ENCODE measurements at places on chromosomes 16 and 17.
A peak's percentile ranks its signal among the peaks of the same experiment; 100 is the strongest.

DNA sequence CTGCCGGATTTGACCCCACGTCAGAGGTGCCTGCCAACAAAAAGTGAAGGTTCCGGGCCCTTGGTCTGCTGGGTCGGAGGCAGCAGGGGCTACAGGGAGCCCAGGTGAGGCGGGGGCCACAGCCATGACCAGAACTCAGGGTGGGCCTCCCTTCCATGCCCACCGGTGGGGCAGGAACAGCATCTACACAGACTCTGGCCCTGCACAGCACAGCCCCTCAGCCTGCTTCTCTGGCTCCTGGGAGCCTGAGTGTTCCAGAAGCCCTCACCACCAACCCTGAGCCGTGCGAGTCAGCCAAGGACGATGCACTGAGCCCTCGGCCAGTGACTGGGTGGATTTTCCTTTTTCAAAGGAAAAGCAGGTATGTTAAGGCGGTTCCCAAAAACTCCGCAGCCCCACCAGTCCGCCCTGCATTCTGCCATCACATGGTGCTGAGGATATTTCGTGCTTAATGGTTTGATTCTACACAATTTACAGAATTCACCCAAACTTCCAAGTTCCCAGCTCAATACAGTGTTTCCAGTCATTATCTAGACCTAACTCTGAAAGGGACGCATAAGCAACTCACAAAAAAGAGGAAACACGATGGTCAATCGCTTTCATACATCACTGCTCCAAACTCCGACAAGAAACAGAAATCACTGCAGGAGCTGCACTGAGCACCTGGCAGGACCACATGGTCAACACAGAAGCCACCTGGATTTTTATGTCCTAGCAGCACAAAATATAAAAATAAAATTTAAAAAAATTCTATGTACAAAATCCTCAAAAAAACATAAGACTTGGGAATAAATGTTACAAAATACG lies 19.4 kb upstream of the C16orf95 start:
- no peak for DNase-seq

DNA sequence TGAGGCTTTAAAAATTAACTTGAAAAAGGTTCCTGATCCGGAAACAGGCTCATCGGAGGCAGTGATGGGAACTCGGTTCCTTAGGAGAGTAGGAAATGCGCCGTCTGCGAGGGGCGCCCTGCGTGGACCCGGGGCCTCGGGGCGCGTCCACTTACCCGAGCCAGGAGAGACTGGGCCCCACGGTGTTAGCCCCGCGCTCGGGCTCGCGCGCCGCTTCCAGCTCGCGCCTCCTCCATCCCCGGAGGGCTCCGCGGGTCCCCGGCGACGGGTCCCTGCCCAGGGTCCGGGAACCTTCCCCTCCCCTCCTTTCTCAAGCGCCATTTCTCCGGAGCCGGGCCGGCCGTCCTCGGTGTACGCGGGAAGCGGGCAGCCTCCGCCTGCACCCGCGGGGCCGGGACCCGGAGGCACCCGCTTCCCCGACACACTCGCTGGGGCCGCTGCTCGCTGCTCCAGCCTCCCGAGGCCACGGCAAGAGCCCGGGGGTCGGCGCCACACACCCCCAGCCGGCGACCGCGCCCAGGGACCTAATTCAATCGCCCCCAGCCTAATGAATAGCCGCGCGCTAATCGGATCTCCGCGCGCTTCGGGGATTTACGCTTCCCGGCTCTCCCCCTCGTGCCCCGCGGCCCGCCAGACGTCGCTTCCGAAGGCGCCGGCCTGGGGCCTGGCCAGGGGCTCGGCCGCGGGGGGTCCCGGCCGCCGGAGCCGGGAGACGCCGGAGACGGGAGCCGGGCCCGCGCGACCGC lies 2.2 kb upstream of the BAHCC1 start:
- no peak for DNase-seq

DNA sequence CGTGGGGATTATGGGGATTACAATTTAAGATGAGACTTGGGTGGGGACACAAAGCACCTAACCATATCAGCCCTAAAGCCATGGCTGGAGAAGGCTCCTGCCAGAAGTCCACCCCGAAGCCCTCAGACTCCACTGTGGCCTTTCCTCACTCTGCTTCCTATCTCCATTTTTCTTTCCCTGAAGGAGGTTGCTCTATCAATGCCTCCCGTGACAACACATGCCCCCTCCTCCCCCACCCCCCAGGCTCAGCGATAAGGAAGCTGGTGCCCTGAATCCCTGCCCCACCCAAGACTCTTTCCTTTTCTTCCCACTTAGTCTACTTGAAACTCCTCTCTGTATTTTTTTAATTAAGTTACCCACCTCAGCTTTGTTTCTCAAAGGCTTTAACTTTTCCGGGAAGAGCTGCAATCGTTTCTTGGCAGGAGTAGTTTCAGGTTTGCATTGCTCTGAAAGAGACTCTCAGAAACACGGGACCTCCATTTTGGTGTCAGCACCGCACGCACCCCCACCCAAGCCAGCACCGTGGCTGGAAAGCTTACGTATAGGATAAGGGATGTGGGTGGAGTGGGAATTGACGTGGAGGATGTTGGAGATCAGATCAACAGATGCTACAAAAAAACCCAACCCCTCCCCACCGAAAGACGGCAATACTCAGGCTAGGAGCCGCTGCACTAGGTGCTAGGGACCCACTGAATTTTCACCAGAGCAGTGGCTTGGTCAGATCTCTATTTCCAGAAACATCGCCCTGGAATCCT lies 15.2 kb upstream of the CA4 start:
- peak; percentile 14 for DNase-seq

GRCh38 chr16:85058909-85059308 lies 31.3 kb downstream of the KIAA0513 start:
- DNase-seq, result no peak

- no peak for DNase-seq
These were observed 19.6 kb downstream of the MGAT5B start for GRCh38 chr17:76887802-76888201.

- DNase-seq, result no peak
These were observed 22.7 kb downstream of the PLEKHG4 start for GRCh38 chr16:67302076-67302475.

- DNase-seq, result no peak
These were observed 27.5 kb downstream of the TMC7 start for GRCh38 chr16:19011169-19011731.

GRCh38 chr17:71383091-71383490 lies 737.7 kb upstream of the SOX9 start:
- peak; percentile 9 for DNase-seq

DNA sequence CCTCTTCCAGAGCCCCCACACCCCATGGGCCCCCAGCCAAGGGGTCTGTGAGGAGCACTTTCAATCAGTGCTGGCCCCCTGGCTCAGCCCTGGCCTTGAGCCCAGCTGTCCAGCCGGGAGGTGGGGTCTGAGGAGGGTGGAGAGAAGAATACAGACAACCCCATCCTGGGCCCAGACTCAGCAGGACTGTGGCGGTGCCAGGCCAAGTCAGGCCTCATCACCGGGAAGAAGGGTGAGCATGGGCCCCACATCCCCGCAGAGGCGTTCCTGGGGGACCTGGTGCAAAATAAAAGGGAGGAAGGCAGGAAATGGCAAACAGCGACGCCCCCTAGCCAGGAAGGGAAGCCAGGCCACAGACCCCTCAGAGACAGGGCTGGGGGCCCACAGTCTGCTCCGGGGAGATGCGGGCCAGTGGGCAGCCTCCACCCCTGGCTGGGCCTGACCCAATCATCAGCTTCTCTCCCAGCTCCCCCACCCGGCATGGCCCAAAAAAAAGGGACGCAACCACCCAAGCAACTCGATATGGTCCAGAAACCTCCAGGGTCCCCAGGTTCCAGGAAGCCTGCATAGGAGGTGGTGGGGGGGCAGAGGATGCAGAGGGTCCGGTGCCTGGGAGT lies 20.6 kb downstream of the ZNF423 start:
- no peak for DNase-seq

GRCh38 chr17:44549686-44550085 lies 7.6 kb upstream of the FZD2 start:
- DNase-seq, result no peak

DNA sequence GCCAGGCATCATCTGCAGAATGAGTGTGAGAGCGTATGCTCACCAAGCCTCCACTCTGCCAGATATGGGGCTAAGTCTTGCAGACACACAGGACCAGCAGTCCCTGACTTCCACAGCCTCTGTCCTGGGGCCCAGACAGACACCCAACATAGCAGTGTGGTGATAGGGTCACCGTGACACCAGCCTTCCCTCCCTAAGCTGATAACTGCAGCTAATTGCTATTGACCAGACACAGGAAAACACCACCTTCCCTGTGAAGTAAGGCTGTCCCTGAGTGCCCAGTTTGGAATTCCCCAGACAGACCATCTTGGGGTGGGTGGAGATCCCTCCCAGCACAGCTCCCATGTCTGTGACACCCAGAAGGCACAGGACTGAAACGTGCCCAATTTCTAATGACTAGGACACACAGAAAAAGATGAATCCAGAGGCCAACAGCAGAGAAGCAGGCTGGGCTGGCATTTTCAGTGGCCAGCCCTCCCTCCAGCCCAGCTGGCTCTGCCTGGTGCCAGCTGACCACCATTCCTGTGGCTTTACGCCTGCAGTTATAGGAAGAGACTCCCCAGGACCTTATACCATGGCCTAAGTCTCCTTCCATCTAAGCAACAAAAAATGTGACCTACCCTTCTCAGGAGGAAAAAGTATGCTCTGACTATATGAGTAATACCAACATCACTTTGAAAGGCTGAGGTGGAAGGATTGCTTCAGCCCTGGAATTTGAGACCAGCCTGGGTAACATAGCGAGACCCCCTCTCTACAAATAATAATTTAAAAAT lies 30.3 kb downstream of the ATPAF2 start:
- DNase-seq, result no peak

DNA sequence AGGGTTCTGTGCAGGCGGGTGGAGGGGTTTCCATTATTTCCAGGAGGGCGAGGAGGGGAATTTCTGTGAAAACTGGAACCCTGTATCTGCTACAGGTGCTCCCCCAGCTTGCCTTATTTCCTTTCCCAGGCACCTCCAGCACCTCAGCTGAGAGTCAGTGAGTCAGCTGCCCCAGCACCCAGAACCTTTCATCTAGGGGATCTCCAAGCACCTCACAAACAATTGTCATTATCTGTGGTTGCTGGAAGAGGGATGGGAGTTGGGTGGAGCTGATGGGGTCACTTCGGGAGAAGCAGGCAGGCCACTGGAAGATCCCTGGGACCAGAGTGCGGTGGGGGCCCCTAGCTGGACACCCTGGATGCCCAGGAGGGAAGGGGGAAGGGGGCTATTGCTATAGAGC lies 10.0 kb upstream of the CLUH start:
- DNase-seq, result no peak

DNA sequence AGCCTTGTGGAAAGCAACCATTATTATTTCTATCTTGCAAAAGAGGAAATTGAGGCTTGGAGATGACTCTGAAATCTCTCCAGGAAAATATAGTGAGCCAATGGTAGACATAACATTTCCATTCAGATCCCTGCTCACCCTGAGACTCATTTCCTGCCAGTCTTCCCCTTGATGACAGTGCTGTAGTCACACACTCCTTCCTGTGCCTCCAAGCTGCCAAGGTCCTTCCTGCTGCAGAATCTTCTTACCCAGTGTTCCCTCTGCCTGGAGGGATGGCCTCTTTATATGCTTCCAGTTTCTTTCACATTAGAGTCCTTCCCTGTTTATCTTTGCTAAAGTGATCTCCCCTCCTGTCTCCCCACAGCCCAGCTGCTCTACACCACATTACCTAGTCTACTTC lies 648.1 kb downstream of the TOX3 start:
- DNase-seq, result no peak
